ENCODE measurements at places on chromosomes 11 and 22.
A peak's percentile ranks its signal among the peaks of the same experiment; 100 is the strongest.

DNA sequence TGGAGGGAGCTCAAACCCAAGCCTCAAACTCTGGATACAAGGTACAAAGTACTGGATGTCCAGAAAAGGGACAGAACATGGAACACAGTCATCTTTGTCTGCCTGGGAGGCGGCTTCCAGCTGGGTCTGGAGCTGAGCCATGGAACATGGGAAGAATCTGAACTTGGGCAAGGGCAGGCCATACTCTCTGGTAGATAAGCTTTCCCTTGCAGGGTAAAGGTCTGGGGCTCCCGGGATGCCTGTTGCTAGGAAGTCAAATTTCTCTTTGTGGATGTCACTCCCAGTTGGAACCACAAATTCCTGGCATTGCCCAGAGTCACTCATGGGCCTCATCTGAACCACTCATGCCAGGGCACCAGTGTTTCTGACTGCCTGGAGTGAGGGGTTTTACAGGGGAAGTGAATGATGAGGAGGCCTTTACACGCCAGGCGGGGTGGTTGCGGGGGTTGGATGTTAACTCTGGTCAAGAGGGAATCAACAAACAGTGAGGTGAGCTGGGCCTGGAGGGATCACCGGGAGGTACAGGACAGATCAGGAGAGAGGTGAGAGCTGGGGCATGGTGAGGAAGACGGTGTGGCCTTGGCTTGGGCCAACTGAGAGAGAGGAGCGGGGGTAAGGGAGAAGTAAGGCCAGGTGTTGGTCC lies 5.7 kb downstream of the FTH1 start:
- no peak for DNase-seq

GRCh38 chr22:22865311-22866072 lies 22.1 kb upstream of the IGLL5 start:
- no peak for DNase-seq

- DNase-seq = no peak
Measured at GRCh38 chr11:73055655-73056354, 86.3 kb downstream of the FCHSD2 start.

DNA sequence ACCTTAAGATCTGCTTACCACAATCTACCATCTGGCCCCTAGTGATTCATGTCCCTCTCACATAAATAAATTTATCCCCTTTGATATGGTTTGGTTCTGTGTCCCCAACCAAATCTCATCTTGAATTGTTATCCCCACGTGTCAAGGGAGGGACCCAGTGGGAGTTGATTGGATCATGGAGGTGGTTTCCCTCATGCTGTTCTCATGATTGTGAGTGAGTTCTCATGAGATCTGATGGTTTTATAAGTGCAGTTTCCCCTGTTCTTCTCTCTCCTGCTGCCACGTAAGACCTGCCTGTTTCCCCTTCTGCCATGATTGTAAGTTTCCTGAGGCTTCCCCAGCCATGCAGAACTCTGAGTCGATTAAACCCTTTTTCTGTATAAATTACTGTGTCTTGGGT lies 37.2 kb downstream of the OR2AG2 start:
- no peak for DNase-seq

- DNase-seq = no peak
Measured at GRCh38 chr11:105937738-105938137, 84.3 kb downstream of the MSANTD4 start.

DNA sequence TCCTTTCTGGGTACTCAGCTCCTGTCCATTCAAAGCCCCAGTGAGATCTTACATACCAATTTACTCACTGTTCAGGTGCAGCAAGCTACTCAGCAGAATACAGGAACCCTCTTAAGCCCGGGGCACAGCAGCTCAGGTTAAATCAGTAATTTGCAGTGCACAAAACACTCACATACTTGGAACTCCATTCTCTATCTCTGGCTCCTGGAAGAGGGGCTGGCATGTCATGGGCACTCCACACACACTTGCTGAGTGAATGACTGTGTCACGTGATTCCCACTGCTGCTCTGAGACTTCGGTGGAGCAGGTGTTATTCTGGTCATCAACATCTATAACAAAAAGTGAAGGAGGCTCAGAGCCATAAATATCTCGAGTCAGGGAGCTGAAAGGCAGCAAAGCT lies 157.3 kb upstream of the BDNF start:
- no peak for DNase-seq

- DNase-seq = no peak
Measured at GRCh38 chr22:45336971-45337431, 27.3 kb downstream of the FAM118A start.

GRCh38 chr22:28043266-28043665 lies 124.2 kb upstream of the PITPNB start:
- no peak for DNase-seq

DNA sequence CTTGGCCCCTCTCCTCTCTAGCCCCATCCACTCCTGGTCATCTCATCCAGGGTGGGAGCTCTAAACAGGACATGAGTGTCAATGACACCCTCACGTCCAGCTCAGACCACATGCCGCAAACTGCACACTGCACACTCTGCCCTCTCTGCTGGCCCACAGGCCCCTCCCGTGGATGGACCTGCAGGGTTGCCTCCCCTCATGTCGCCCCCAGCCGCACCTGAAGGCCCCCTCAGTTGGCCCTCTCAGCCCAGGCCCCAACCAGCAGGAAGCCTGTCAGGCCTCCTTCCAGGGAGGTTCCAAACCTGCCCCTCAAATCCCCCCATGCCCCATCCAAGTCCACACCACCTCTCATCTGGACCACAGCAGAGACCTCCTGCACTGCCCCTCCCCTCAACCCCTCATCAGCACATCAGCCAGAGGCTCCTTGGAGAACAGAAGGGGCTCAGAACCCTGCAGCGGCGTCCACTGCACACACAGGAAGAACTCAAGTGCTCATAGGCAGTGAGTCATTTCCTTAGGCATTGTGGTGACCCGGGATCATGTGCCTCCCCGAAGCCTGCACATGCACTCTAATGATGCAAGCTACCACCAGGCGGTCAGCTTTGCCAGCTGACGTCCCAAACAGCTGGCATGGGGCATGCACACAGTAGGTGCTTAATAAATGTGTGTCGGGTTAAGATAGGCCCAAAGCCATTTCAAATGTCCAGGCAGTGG lies 12.9 kb upstream of the CDKN1C start:
- peak; percentile 68 for DNase-seq

DNA sequence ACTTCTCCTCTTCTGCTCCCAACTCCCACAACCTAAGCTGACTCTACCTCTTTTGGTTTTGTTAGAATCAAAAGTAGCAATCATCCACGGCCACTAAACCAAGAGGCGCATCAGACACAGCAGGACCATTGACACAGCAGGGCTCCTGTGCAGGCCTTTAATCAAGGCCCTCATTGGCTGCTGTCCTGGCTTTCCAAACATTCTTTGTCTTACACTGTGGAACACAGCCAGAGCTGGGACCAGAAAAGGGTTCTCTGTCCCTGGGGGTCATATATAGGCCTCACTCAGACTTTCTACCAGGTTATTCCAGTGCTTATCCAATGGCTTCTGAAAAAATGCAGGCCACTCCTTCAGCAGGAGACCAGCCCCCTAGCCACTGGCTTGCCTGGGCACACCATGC lies 212.7 kb upstream of the NTM start:
- DNase-seq = no peak

GRCh38 chr22:49849161-49850020 lies 4.3 kb upstream of the ZBED4 start:
- DNase-seq = peak; percentile 60

GRCh38 chr11:17643506-17644405 lies 75.6 kb upstream of the MYOD1 start:
- DNase-seq = no peak

DNA sequence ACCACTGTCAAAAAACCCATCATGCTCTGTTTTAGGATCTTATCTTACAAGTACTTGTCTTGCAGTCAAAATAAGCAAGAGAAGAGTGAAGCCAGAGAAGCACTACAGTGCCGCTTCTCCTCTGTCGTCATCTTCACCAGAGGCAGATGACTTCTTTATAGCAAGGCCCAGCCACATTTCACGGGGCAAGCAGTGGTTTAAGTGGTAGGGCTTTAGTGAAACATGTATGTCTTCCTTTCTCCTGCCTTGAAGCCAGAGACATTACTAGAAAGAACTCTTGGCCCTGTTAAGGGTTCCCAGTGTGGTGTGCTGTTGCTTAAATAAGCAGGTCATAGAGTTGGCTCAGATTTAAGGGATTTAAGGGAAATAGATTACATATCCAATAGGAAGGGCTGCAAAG lies 42.9 kb upstream of the DEPDC7 start:
- DNase-seq = no peak

DNA sequence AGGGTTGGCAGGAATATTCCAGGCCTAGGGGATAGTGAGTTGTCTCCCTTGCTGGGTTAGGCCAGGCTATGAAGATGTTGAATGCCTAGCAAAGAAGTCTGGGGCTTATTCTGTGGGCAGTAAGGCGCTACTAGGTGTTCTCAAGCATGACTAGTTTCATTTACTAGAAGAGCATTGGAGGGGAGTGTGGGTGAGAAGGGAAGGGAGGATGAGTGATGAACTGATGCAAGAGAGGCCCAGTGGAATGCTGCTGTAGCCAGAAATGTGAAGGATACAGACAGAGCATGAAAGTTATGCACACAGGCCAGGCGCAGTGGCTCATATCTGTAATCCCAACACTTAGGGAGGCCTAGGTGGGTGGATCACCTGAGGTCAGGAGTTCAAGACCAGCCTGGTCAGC lies 33.5 kb downstream of the POU2F3 start:
- no peak for DNase-seq

DNA sequence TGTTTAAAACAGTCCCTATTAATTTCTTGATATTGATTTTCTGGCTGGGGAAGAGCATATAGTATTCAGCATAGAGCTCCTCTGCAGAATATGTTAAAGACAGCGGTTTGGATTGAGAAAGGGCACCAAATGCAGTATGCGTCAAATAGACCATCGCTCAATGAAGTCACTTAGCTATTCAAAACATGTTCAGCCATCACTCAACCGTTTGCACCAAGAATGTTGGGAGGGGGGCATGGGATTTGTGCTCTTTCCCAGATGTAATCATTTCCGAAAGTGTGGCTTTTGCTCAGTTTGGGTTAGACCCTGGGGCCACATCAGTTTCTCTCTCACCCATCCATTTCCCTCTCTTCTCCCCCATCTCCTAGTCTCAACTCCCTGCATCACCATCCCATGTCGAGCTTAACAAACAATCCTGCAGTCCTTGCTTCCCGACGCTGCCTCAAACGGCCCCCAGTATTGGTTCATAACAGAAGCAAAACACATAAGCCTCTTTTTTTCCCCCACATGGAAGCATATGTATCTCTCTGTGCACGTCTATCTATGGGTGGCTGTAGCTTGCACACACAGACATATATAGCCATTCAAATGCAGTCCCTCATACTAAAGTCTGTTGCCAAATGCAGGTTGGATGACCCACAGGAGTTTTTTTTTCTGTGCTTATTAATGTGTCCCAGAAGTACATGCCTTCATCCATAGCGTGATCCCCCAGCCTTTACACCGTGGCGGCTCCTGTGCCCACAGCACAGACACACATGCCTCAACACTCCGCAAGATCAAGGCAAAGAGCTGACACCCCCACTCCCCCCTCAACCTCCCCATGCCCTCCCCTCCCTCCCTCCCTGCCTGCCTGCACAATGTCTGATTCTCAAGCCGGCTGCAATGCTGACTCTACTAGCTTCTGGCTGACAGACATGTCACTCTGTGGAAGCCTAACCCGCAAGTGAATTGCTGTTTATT lies 2.6 kb downstream of the CACNG2 start:
- DNase-seq = no peak

- no peak for DNase-seq
Measured at GRCh38 chr11:3855808-3856491, 486 bp downstream of the STIM1 start.

GRCh38 chr11:27635567-27636037 lies 64.7 kb downstream of the BDNF start:
- no peak for DNase-seq

DNA sequence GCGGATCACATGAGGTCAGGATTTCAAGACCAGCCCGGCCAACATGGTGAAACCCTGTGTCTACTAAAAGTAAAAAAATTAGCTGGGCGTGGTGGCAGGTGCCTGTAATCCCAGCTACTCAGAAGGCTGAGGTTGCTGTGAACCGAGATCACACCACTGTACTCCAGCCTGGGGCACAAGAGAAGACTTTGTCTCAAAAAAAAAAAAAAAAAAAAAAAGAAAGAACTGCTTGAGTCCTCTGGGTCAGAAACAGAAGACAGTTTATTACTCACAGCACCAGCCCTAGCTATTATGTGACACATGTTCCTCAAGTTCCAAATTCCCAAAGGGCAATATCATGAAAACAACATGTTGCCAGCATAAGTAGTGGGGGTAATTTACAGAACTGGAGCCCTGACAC lies 1014.1 kb upstream of the RAG2 start:
- DNase-seq = no peak

DNA sequence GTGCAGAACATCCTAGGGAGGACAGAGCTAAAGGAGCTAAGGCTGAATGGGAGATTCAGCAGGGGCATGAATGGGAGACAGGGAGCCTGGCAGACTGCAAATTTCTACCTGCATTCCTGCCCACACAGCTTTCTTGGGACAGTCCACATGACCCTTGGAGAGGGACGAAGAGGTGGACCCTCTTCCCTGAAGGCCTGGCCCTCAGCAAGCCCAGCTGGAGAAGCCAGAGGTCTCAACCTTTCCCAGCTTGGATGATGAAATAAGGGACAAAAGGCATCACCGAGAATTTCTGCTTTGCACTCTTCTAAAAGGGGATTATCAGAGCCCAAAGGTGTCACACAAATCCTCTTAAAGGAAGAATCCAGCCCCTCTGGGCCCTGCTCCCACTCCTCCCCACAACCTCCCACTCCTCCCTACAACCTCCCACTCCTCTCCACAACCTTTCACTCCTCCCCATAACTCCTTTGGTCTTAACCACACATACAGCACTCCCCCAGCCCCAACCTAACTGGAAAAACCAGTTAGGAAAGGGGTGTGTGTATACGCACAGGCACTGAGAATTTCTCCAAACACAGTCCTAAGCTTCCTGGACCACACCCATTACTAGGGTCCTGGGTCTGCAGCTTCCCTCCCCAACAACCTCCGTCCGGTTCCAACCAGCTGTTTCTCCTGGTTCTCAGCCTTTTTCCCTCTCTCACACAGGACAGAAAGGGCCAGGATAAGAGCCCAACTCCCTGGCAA lies 38.4 kb downstream of the RPL27A start:
- DNase-seq = no peak

- DNase-seq = no peak
Measured at GRCh38 chr11:105899772-105900171, 122.3 kb downstream of the MSANTD4 start.

Measured in activated naive CD8-positive, alpha-beta T cell treated with anti-CD3 and anti-CD28 coated beads, Interleukin-2, amount 10 ng/mL, durations not matched to agents 7 days and 5 days (primary cell).